ENCODE measurements at places on chromosomes 12 and 14.

DNA sequence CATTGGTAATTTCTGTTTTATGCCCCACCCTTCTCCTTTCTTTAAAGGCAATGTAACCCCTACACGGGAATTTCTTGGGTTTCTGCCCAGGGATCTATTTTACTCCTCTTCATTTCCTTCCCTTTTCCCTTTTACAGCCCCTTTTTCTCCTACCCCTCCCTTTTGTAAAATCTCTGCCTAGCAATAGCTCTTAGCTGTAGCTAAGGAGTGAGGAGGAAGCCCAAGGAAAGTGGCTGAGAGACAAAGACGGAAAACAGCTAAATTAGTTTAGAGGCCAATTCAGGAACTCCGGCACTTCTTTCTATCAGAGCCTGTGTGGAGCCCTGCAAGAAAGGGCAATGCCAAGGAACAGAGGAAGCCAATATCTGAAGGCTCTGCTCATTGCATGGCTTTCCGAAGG, 40.3 kb downstream of the SOCS2 start:
- DNase-seq = no peak

DNA sequence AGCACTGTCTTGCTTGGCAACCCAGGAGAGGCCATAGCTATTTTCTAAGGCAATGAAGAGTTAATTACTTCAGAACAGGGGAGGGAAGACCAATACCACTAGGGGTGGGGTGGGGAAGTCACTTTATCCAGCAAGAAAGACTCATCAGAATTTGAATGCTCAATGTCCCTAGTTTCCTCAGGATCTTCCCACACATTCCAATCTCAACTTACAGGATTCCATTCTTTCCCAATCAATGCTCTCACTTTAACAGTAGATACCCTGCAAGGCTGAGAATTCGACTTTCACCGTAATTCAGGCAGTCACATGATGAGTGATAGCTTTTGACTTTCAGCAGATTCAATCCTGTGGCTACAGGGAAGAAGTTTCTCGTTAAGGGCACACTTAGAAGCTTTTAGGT, 526.6 kb upstream of the SEL1L start:
- no peak for DNase-seq

GRCh38 chr12:953776-954175, 4.3 kb upstream of the RAD52 start:
- DNase-seq = peak; percentile 66

GRCh38 chr14:71592361-71592760, 339.9 kb upstream of the RGS6 start:
- DNase-seq = no peak

DNA sequence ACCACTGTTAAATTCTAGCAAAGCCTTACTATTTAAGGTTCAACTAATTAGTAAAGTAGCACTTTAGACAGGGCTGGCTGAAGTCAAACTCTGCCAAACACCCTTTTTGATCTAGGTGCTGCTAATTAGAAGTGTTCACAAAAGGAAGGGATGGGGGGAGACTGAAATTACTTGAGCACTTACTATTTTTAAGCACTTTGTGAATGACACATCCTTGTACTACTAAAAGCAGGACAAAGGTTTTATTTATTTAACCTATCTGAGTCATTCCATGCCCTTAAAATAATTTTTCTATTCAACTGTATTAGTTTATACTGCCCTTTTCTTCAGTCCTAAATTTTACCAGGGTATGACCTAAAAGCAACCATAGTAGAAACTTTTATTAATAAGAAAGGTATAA, 20.1 kb downstream of the MBIP start:
- DNase-seq = peak; percentile 33

All from dermis blood vessel endothelial cell (primary cell).